ENCODE measurements at places on chromosomes 16 and 17.

- no peak for DNase-seq
These were observed 645 bp upstream of the ELMO3 start for GRCh38 chr16:67198238-67198734.

DNA sequence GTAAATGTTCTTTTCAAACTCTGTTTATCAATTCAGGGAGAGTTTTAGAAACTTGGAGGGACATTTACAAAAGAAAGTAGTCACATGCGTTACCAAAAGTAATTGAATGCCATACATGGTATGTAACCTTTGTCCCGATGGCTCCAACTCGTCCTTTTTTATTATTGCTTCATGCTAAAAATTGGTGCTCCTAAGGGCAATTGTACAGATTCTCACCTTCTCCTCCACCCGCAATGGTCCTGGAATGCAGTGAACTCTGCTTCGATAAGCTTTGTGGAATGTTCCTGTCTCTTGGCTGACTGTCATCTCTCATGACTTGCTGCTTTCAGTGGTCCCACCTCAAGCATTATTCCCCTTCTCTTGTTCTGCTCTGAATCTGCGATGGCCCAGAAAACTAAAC, 20.9 kb downstream of the GNAO1 start:
- no peak for DNase-seq

- DNase-seq: no peak
These were observed 1.8 kb downstream of the COG1 start for GRCh38 chr17:73194514-73195222.

GRCh38 chr16:66898207-66898606, 17.9 kb downstream of the PDP2 start:
- DNase-seq: no peak

DNA sequence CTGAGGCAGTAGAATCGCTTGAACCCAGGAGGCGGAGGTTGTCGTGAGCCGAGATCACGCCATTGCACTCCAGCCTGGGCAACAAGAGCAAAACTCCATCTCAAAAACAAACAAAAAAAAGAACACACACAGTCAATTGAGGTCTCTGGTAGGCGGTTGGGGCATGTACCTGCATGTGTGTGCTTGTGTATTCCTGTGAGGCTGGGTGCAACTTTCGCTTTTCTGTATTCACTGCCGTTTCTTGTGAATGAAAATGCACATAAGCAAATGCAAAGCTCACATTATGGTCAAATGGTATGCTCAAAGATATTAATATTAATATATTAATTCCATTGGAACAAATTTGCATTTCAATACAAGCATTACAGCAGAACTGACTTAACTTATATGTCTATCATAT, 20.9 kb downstream of the HS3ST3A1 start:
- no peak for DNase-seq

DNA sequence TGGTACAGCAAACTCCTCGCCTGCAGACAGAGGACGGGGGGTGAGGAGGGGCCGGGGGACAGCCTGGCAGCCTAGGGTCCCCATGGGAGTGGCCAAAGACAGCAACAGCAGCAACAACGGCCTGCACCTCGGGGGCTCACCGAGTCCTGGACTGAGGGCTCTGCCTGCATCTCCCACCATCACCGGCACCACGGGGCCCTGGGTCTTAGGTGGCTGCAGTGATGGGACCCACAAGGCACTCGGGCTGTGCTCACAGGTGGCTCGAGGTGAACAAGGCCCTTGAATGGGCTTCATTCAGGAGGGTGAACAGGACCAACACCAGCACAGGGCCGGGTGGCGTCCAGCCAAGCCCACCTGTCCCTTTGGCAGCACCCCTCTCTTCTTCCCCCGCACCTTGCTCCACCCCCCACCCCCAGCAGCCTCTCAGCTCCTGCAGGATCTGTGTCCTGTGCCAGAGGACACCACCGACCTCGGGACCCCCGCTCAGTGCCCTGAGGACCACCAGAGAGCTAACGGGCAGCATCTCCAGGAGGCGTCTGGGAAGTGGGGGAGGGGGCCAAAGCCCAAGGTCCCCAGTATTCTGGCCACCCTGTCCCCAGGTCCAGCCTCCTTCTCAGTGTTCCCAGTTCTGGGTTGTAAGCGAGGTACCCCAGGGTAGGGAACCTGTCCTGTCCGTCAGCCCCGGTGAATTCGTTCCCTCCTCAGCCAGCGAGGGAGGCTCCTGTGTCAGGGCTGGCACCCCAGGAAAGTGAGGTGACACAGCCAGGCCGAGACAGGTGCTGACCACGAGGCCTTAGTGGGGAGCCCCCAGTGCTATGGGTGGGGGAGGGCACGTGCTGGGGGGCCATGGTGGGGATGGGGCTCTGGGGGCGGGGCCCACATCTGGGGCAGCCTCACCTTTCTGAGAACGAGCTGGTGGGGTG, 94.3 kb downstream of the TBC1D16 start:
- no peak for DNase-seq

DNA sequence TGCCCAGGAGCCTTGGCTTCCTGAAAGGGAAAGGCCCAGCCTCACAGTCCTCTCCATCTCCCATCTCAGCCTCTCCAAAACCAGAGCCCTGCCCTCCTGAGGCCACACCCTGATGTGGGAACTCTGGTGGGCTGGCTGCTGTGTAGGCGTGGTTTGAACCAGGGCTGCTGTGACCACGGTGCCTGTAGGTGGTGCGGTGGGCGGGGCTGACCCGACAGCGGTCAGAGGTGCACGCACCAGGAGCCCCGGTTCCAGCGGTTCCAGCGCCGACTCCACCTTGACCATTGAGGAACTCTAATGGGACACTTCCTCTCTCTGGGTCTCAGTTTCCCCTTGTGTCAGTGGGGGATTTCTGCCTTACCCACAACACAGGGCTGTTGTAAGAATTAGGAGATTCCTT, 2.4 kb downstream of the RAP1GAP2 start:
- DNase-seq: no peak

DNA sequence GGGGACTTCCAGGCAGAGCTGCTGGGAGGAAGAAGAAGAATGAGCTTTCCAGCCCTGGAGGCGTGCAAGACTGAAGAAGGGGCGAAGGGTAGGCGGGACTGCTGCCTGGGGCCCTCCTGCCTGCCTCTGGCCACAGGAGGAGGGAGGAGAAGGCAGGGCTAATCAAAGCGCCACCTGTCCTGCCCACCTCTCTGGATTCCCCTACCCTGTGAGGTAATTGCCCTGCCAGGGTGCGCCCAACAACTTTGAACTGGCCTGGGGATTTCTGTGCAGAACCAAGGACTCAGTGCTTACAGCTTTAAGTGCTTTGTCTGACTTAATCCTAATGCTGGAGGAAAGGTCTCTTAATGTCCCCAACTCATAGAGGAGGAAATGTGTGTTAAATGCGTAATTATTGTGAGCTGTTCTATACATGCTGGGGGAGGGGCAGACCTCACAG, at the start of gene NOXO1:
NOXO1 (minus strand) TSS at position 72 of the 439 bp plus-strand sequence. CDS start 290 bp downstream, outside the sequence.
- DNase-seq: no peak

- DNase-seq: no peak
These were observed 17.8 kb upstream of the KCNH6 start for GRCh38 chr17:63505341-63505740.

DNA sequence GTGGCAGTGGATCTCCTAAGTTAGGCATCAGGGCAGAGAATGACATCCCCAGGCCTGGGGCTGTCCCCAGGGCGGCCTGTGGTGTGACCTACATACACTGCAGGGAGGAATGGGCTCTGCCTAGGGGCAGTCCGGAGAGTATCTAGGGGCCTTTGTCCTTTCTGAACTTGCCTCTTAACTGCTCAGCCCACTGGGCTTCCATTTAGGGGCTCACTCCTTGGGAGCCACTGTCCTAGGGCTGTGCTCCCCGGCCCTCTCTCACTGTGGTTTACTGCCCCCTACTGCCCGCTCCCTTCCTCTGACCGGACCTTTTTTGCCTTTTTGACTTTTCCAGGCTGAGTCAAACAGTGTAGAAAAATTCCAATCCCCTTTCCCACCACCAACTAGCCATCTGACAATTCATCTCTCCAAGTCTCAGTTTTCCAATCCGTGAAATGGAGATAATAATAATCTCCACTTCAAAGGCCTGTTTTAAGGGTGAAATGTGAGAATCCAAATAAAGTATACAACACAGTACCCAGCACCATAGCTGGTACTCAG, 66.8 kb downstream of the DNAH3 start:
- peak; percentile 37 for DNase-seq

DNA sequence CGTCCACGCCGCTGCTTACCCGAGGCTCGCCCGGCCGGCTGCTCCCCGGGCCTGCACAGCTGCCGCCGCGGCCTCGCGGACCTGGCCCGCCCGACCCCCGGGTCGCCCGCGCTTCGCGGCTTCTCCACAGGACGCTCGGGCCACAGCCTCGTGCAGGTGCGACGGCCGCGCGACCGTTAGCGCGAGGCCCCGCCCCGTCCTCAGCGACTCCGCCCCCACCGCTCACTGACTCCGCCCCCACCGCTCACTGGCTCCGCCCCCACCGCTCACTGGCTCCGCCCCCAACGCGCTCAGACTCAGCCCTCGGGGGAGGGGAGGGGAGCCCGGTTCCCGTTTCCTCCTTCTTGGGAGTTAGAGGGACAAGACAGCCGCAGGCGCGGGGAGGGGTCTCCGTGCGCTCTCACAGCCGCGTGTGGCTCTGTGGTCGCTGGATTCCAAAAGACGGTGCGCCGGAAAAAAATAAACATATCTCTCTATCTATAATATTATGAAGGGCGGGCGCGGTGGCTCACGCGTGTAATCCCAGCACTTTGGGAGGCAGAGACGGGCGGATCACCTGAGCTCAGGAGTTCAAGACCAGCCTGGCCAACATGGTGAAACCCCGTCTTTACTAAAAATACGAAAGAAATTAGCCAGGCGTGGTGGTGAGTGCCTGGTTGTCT, at the start of gene MEIOB:
MEIOB (minus strand) TSS at position 191 of the 662 bp plus-strand sequence. CDS start 3,989 bp downstream, outside the sequence.
- peak; percentile 56 for DNase-seq

DNA sequence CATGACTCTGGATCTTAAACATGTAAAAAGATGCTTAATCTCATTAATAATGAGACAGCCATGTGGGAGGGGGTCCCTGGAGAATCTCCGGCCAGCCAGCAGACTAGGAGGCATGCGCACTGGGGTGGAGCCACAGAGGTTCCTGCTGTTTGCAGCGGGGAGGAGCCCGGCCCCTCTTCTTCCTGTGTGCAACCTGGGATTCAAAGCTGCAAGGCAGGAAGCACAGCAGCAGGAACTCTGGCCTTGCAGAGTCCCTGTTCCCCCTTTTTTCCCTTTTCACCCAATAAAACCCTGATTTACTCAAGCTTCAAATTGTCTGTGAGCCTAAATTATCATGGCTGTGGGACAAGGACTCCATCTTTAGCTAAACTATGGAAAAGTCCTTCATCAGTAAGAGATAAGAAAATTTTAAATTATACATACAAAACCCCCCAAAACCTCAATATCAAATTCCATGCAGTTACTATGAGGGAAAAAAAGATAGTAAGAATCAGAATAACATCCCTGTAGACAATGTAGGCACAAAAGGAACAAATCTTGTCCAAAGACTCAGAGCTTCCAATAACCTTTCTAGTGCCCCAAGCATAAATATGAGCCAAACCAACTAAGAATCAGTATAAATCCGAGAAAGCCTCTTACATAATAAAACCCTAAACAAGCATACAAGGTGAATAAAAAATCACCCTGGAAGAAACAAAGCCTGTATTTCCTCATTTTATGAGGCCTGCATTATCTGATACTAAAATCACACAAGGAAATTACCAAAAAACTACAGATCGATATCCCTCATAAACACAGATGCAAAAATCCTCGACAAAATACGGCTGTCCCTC, 12.1 kb downstream of the CFDP1 start:
- DNase-seq: no peak

GRCh38 chr16:23729503-23730424, 16.7 kb upstream of the ERN2 start:
- DNase-seq: no peak

DNA sequence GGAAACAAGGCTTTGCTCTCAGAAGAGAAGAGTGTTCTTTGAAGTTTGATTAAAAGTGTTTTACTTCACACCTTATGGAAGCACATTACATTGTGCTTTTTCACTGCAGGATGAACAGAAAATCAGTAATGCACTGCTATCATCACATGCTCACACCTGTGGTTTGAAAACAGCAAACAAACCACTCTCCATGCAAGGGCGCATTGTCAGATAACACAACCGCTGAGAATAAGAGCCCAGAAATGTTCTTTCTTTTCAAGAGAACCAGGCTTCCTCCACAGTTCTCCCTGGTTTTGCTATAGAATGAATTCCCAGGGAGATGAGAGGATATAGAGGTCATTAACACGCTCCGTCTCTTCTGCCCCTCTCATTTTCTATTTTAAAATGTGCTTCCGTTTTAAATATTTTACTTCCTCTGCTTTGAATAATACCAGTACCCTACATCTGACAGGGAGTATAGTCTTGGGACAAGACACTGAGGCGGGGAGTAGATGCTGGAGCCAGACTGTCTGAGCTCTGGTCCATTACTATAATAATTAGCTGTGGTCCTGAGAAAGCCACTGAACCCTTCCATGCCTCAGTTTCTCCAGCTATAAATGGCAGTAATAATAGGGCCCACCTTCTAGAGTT, 71.6 kb downstream of the CDK5R1 start:
- DNase-seq: no peak

DNA sequence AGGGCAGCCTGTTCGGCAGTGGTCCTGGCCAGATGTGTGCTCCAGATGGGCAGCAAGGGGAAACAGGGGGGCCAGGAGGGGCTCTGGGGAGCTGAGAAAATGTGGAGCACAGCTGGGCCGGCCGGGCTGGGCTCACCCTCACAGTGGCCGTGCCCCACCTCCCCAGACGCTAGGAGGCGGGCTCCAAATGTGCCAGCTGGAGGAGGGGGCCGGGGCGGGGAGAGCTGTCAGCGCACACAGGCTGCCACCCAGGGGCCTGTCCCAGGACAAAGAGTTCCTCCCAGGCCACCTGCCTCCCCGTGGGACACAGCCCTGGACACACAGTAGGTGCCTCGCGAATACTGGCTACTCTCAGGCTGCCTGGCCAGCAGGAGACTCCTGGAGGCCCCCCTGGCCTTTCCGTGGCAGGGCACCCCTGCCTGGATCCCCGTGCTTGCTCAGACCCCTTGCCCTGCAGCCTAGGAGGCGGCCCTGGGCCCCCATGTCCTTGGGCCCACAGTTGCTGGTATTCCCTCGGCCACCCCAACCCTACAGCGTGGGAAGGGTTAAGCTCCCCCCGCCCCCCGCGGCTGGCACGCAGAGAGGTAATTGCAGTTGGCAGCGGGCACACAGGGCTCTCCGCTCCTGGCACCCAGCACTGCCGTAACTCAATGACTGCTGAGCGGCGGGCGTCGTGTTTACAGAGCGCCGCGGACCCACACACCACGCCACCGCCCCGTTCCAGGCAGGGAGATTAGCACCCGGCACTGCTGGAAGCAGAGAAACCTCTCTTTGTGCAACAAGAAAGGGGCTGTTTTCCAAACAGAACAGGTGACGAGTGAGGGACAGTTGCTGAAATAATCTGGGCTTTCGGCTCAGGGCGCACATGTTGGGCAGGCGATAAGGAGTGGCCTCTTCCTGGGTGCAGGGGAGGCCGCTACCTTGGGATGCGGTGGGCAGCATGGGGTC, 32.2 kb downstream of the BAHCC1 start:
- DNase-seq: peak; percentile 97
